ENCODE measurements at places on chromosomes 3 and 15.

- DNase-seq: no peak
Measured at GRCh38 chr15:95684693-95685115, 645.8 kb upstream of the NR2F2 start.

- no peak for DNase-seq
Measured at GRCh38 chr3:44159696-44160300, 81.9 kb upstream of the TOPAZ1 start.

GRCh38 chr3:126939338-126939718 is 43.6 kb upstream of the PLXNA1 start:
- no peak for DNase-seq

GRCh38 chr15:89192766-89193165 is 28.6 kb downstream of the RLBP1 start:
- no peak for DNase-seq

DNA sequence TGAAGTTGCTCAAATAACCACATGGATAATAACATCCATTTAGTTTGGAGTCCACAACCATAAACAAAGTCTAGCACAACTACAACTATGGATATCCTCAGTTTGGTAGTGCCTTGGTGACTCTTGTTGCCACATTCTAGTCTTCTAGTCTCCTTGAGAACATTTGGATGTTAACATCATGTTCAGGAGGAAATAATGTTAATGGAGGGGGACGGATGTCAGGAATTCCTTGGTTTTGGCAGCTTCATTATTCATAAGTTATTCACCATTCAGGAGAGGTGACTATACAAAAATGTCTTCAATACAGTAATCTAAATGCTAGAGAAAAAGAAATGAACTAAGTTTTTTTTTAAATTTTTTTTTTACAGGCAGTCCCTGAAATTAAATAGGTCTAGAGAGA is 26.4 kb upstream of the GABPB1 start:
- DNase-seq: no peak

DNA sequence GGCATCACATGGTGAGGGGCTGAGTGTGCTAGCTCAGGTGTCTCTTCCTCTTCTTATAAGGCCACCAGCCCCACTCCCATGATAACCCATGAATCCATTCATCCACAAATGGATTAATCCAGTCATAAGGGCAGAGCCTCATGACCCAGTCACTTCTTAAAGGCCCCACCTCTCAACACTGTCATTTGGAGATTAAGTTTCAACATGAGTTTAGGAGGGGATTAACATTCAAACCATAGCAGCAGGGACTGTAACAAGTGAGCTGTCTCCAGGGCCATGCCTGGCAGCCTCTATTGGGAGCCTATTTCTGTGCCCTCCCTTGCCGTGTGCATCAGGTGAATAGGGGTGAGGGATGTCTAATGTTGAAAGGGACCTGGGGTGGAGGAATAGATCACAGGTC is 77.5 kb downstream of the CHRD start:
- DNase-seq: no peak

DNA sequence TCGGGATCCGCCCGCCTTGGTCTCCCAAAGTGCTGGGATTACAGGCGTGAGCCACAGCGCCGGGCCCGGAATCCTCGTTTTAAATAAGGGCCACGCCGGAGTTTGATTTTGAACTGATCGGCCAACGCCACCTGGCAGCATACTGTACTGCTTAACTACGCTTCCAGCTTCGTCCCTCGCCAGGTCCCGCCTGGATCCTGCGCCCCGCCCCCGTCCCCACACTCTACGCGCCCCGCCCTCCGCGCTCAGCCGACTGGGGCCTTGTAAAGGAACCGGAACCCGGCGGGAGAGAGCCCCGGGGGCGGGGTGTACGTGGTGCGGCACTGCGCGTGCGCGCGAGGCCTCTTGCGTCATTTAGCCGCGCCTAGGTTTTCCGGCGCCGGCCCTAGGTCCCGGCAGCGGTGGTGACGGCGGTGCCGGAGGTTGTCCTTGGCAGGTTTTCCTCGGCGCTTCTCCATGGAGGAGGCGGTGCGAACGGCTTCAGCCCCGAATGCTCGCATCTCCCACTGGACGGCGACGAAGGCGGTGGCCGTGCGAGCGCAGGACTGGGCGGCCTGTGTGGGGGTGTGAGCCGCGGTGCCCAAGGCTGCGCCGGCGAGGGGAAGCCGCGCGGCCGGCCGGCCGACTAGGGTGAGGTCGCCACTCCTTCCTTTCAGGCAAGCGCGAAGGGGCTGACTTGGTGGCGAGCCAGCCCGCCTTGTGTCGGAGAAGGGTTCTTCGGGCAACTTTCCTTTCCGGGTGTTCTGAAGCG is at the start of gene NIPA2:
Gene NIPA2, plus strand, starts transcription at position 375 of the 751 bp plus-strand sequence. CDS start 13,066 bp downstream, outside the sequence.
- DNase-seq: peak; percentile 99

DNA sequence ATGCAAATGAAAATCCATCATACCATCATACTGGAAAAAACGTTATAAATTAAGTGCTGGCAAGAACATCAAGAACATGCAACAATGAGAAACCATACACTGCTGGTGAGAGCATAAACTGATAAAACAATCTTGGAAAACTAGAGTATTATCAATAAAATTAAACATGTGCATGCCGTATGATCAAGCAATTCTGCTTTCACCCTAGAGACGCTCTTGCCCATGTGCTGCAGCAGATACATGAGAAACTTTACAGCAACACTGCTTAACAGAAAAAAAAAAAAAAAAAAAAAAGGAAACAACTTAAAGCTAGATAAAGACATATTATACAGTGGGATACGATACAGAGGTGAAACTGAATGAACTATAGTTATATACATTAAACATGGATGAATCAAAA is 21.8 kb downstream of the SPG11 start:
- no peak for DNase-seq

GRCh38 chr3:133535971-133536881 is 37.3 kb upstream of the CDV3 start:
- peak; percentile 96 for DNase-seq

DNA sequence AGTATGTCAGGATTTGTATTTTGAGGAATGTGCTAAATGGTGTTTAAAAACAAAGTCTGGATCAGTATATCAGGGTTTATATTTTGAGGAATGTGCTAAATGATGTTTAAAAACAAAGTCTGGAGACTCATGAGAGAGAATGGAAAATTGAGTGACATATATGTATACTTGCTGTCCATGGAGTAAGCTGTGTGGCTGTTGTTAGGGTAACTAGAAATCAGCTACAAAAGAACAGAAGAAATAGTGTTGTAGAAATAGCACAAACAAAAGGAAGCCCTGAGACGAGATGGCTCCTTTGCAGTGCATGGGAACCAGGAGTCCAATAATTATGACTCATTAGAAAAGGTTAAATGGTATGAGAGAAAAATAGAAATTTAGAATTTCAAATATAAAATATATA is 282.7 kb upstream of the MANF start:
- DNase-seq: peak; percentile 74
